Stimulated activated CD4-positive, alpha-beta T cell treated with anti-CD3 and anti-CD28 coated beads, Interleukin-12 subunit alpha, Interleukin-12 subunit beta, amount 100 ng/mL, for 48 hours (primary cell): ENCODE measurements at places on chromosomes 11 and 22.
A peak's percentile ranks its signal among the peaks of the same experiment; 100 is the strongest.

DNA sequence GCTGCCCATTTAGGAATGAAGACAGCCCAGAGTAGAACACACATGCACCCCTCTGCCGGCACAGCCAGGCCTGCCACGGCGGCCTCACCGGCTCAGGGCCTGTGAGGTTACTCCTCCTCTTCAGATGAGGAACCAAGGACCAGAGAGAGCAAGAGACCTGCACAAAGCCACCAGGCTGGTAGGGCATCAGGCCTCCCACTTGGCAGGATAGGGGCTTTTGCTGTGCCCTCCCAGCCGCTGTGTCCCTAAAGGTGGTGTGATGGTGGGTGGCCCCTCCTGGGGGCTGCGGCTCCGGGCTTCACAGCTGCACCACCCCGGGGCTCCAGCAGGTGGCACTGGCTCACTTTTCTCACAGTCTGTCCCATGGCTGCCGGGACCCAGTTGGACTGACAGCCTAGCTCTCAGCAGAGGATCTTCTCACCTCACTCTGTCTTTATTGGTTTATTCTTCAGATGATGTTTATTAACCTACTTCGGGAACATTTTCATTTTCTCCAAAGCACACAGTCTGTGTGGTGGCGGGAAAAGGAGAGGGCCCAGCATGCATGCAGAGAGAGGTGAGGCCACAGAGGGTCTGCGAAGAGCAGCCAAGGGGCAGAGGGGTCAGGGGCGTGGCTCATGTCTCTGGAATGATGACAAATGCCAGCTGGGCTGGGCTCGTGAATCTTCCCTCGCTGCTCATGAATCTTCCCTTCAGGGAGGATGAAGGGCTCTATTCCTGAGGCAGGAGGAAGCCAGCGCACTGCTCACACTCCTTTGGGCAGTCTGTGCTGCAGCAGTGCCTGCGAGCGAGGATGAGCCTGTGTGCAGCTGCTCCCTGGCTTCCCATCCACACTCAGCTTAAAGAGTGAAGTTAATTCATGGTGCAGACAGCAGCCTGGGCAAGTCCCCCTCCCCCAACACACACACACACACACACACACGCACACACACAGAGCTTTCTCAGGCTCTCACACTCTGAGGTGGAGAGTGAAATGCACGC, 101.1 kb upstream of the PITPNB start:
- DNase-seq: peak; percentile 42

- DNase-seq: no peak
These were observed 147.7 kb upstream of the LARGE1 start for GRCh38 chr22:34068001-34068400.

DNA sequence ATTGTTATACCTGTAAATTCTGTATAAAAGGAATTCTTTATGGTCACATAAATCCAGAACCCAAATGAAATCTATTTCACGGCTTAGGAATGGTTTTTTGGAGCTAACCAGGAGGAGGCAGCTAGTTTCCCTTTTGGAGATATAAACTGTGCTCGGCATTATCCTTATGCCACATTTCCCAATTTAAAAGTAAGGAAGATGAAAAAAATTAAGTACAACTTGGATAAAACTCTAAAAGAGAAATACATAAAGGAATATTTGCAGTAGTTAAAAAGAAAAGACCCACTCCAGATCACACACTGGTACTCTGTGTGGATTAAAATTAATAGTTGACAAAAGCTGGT, 17.7 kb downstream of the DLAT start:
- DNase-seq: no peak

DNA sequence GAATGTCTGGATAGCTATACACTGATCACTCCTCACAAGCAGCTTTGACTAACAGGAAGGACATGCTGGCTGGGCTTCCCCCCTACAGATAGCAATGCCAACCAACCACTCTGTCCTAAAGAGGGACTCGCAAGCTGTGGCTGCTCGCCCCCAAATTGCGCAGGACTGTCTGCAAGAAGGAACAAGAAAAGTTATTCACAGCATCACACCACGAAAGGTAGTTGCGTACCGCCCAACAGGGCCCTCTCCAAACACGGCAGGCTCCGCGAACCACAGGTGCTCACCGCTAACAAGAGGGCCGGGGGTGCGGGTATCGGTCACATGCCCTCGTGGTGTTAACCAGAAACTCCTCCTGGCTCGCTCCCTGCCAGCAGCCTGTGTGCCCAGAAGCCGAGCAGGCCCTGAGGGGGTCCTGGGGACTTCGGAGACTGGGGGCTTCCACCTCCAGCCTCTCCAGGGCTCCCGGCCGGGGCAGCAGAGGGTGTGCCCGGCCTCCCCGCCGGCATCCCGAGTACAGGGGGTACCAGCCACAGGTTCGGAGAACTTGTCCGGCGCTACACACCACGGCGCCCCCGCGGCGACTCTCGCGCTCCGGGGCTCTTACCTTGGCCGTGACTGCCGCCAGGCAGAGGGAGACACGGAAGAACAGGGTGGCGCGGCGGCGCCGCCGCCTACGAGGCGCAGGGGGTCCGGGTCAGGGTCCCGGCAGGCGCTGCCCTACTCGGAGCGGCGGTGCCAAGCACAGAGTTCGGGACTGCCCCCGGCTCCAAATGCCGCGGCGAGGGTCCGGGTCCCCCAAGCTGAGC, 682 bp downstream of the LARGE1 start:
- no peak for DNase-seq

DNA sequence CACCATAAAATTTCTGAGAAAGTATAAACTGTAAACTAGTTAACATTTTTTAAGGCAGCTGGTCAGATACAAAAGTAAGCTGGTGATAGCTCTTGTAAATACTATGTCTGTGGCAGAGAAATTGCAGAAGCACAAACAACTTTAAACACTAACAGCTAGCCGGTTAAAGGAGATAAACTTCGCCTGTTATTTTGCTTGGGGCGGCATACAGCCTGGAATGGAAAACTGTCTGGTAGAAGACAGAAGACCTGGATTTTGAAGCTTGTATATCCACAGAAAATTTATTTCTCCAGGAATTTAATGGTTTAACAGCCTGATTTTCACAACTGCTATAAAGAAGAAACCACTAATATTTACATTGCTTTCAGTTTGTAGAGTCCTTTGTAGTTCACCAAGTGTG, 65.3 kb upstream of the FIBIN start:
- DNase-seq: no peak

- no peak for DNase-seq
These were observed 3.0 kb downstream of the C11orf58 start for GRCh38 chr11:16741473-16741872.

DNA sequence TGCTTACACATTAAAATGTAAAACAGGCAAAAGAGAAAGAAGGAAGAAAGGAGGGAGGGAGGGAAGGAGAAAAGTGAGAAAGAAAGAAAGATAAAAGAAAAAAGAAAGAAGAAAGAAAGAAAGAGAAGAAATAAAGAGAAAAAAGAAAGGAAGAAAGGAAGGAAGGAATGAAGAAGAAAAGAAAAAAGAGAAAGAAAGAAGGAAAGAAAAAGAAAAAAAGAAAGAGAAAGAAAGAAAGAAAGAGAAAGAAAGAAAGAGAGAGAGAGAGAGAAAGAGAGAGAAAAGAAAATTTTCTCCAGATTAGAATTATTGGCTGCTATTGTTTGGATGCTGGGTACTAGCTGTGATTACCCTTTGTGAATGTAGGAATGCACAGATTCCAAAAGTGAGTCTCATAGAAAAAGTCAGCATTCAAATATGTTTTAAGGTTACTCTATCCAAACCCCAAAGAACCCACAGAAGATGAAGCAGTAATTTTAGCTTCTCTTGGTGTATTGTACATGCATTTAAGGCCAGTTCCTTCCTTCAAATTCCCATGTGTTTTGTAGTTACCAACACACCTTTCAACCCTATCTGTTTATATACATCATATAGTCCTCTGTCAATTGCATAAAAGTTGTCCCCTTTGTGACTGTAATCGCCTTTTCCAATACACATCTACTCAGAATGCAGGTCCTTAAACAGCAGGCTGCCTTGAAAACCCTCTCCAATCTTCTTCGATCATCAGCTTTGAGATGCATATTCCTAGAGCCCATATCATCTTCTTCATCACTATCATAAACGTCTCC, 789 bp upstream of the FAM111A start:
- no peak for DNase-seq

DNA sequence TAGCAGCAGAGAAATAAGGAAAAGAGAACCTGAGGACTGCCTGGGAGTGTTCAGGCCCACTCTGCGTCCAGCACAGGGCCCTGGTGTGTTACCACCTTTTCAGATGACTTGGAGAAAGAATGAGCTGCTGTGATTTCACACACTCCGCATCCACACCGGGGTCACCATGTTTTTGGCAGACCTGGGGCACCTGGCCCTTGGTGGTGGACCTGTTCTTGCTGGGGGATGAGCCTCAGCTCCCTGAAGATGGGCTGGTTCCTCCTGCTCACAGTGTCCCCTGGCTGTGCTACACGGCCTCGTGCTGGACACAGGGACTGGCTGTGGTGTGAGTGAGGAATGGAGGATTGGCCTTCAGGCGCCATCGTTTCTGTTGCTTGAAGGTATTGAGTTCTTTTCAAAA, 1381.4 kb downstream of the TBC1D22A start:
- no peak for DNase-seq

DNA sequence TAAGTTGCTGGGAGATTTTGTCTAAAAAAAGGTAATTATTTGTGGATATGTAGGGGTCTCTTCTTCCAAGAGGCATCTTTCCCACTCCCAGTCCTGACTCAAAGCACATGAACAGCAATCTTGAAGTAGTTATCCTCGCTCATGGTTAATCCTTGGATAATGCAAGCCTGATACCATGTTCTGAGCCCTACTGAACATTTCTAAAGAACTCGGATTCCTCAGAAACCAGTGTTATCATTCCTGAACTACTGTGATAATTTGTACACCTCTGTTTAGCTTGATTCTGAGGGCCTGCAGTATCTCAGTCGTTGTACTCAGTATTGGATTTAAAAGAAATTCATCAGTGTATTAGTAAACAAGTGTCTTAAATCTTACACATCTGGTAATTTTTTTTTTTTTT, 22.3 kb upstream of the RCE1 start:
- no peak for DNase-seq

GRCh38 chr22:50600538-50600937, at the start of gene MAPK8IP2:
Gene MAPK8IP2, plus strand, starts transcription at chr22:50600793. Its CDS starts 26 bp downstream, at chr22:50600819.
- no peak for DNase-seq

- DNase-seq: no peak
These were observed 117.8 kb downstream of the SERGEF start for GRCh38 chr11:17894929-17895658.

DNA sequence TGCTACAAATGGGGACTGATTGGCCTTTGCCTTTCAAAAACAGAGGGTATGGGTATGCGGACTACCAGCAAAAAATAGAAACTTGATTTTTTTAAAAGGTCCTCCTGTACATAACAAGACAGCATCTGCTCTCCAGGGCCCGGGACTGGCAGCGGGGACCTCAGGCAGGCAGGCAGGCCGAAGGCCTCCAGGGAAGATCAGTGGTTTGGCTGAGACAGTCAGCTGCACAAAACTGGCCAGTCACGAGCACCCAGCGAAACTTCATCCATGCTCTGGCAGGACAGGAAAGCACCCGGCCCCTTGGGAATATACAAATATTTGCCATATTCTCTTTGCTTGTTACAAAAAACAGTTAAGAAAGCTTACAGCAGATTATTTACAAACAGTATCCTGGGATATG, 11.0 kb downstream of the RPL27A start:
- DNase-seq: no peak

- DNase-seq: no peak
These were observed 38.2 kb downstream of the PITPNB start for GRCh38 chr22:27880778-27881394.
